NCI-H1092 (cell line): ENCODE measurements at places on chromosomes 4 and X.

DNA sequence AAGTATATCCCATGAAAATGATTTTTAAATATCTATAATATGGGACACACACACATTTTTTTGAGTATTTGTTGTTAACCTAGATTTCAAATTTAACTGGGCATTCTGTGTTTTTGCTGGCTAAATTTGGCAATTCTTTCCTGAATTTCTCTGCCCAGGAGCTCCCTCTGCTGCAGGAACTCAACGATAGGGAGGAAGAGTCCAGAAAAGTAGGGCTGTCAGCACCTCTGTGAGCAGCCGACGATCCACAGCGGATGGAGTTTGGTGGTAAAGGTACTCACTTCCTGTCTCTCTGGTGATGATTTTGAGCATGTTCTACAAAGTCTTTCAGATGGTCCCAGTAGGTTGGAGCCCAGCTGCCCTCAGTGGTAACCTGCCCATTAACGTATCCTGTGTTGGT is 23.1 kb upstream of the TMEM184C start:
- no peak for DNase-seq

DNA sequence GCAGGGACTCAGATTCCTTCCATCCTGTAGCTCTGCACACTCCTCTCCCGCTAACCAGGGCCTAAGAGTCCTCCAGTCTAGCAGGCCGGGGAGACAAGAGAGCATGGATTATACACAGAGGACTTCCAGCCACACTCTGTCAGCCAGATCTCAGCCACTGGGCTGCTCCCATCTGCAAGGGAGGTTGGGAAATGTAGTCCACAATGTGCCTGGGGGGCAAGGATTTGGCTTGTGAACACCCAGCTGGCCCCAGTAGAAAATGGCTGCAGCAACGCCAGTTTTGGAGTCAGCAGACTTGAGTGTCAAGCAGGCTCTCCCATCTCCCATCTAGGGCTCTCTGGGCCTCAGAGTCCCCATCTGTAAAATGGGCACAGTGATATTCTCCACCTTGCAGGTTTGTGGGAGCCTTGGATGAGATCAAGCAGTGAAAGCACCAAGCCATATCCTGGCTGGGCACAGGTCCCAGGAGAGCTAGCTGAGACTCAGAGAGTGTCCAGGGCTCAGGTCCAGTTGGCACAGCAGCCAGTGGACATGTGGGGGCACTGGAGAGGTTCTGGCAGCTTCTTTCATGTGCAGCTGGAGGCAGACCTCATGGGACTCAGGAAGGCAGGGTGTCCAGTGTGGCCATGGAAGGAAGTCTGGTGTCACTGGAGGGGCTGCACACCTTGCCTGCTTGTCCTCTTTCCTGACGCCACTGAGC is 14.6 kb downstream of the PSAPL1 start:
- peak; percentile 25 for DNase-seq

DNA sequence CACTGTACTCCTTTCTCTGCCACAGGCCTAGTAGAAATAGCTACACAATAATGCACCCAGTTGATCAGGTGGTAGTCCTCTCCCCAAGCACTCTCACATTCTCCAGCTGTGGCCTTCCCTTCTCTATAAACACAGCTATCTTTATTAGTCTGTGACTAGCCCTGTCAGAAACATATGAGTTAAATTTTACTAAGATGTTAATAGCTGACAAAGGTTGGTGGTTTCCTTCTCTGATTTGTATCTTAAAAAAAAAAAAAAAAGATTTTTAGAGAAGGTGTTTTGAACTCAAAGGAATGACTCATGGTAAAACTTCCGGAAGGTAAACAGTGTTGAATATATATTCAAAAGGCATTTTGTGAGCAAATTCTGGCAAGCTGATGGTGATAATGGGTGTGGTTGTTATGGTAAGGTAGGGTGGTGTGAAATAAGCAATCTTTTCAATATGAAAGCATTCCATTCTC is 327.4 kb downstream of the PPP3CA start:
- DNase-seq: no peak

- peak; percentile 89 for DNase-seq
These were observed 66.0 kb downstream of the TBL1X start for GRCh38 chrX:9530848-9531274.

DNA sequence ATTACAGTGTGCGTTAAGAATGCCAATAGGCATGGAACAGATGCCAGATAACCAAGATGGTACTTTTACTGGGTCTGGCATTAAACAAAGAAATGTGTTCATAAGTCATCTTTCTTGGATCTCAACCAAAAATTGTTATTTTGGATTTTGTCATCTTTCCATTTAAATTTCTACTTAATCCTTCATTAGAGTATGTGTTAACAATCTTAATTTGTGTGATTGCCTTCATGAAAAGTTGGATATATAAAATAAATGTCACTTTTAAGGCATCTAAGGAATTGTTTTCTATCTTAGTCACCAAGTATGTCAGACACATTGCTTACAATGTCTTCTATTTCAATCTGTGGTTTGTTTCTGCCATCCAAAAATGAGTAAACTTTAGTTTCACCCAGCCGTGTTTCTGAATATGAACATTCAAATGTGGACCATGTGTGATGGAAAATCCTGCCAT is 87.5 kb downstream of the PALLD start:
- no peak for DNase-seq

DNA sequence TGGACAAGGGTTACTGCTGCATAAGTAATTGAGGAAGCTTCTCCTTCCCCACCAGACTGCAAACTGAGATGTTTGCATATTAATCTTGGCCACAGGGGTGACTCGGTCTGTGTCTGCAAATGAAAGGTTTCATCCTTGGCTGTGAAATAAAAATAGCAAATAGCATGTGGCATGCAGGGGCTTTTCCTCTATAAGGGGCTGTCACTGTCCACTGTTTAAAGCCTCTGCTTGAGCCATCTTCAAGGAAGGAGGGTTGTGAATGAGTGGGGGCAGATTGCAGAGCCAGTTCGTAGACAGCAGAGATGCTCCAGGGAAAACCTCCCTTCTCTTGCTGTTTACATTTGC is 33.3 kb downstream of the TMSB4X start:
- DNase-seq: no peak

DNA sequence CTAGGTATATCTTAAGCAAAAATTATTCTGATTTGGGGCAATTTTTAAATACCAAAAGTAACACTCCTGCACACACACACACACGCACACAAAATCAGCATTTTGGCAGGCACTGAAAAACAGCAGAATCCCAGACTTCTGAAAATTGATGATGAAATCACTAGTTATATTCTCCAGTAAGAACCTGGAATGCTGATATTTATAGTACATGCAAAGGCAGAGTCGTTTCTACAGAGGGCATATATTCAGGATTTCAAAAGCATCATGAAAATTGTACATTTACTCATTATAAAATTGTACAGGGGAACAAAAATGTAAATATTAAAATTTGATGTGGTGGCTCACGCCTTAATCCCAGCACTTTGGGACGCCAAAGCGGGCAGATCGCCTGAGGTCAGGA is 352.5 kb upstream of the PITX2 start:
- DNase-seq: no peak

GRCh38 chr4:27270435-27270834 is 409.8 kb downstream of the STIM2 start:
- DNase-seq: peak; percentile 35

- no peak for DNase-seq
These were observed 69.5 kb downstream of the TNIP2 start for GRCh38 chr4:2686379-2687265.

- DNase-seq: no peak
These were observed 93.9 kb downstream of the NXF2B start for GRCh38 chrX:102345916-102346315.

- no peak for DNase-seq
These were observed 20.5 kb downstream of the RWDD4 start for GRCh38 chr4:183638436-183638835.

DNA sequence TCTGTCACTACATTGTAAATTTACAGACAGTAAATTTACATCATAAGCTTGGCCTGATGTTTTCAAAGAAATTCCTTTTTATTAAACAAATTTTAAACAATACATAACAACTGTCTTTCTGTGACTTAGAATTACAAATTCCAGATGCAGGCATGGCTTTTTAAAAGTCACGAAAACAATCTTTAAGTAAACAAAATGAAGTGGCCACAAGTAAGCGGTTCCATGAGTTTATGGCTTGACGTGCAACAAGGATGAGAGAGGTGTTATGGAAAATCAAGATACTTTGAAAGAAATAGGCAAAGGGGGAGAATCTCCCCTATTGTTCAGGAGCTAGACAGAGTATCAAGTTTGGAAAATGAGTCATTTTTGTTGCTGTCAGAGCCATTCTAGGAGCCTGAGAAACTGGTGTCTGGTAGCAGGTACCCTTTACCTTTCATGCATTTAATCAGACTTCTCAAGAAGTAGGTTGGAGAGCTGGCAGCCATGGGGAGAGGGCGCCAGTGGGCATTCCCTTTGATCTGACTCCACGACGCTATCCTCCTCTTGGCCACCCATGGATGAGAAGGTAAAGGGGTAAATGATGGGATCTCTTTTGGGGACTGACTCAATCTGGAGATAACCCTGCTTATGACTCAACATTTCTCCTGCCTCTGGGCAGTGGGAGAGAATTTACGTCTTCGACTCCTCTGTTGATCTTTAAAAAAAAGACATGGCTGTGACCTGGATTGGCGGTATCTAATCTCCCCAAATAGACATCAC is 217.2 kb downstream of the SPRY1 start:
- no peak for DNase-seq

DNA sequence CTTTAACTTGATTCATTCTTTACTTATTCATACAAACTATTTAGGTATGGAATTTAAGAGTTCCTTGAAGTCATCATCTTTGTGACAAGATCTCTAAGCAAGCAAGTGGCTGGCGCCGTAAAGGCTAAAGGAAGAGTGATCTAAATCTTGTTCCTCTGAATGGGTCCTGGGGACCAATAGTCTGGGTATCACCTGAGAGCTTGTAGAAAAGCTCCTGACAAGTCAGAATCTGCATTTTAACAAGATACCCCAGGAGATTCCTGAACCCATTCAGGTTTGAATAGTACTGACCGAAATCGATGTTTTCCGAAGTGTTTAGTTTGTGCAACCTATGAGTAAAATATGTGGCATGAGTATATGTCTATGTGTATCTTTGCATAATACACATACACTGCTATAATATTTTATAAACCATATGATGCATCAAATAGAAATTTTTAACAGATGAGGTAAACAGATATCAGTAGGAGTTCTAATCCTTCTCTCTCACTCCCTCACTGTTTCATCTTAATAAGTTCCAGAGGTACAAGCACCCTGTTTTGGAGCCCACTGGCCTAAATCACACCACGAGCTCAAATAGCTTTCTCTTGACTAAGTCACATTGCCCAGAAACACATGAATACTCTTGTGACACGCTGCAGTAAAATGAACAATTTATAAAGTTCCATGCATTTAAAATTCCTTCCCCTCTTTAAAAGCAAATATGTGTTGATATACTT is 170.0 kb downstream of the RELL1 start:
- DNase-seq: no peak

GRCh38 chr4:112279025-112279881 is 6.5 kb downstream of the TIFA start:
- DNase-seq: no peak

DNA sequence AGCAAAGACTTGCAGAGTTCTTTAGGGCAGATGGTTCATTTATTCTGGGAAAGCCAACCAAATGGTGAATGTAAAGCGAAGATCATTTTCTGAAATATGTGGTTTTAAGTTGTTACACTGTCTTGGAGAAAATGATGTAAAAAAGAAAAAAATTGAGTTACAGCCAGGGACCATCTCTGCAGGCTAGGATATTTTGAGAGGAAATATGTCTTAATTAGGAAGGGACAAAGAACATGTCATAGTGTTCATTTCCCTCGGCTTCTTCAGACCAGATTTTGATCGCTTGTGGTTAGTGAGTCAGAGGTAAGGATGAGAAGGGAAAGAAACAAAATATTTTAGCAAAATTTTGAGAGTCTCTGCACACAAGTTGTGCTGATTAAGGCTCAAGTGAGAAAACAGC is 59.0 kb upstream of the C1QTNF7 start:
- no peak for DNase-seq

GRCh38 chr4:154602404-154603020 is 9.9 kb downstream of the FGG start:
- DNase-seq: no peak

GRCh38 chr4:5976431-5976830 is 41.8 kb downstream of the C4orf50 start:
- DNase-seq: no peak

- DNase-seq: no peak
These were observed 36.0 kb downstream of the HTR2C start for GRCh38 chrX:114619874-114620273.

GRCh38 chrX:115898382-115899001 is 272.1 kb upstream of the AGTR2 start:
- DNase-seq: peak; percentile 17

GRCh38 chrX:7815166-7815805 is 27.7 kb upstream of the VCX start:
- no peak for DNase-seq
